ENCODE measurements at places on chromosomes 3 and 15.
A peak's percentile ranks its signal among the peaks of the same experiment; 100 is the strongest.

DNA sequence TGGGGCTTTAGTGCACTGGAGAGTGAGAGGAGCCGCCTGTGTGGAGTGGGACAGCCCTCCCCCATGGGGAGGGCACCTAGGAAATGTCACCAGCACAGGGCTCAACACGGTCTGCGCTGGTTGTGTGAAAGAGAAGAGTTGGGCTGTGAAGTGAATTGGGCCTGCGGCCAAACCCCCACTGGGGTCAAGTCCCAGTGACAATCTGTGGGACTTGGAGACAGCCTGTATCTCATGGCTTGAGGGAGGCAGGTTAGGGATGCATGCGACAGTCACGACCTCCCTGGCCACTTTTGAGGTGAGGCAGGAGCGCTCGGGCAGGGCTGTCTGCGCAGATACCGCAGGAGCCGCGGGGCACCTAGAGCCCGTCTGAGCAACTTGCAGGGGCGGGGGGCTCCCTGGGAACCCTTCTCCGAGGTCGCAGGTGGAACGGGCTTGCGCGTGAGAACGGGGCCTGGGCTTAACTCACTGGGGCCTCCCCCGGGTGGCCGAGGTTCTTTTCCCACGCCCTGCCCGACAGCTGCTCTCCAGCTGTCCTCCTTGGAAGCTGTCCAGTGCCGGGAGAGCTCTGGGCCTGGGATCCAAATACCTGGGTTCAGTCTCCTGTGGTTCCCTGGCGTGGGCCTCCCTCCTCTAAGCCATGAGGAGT, 77.4 kb downstream of the SNRK start:
- no peak for DNase-seq

DNA sequence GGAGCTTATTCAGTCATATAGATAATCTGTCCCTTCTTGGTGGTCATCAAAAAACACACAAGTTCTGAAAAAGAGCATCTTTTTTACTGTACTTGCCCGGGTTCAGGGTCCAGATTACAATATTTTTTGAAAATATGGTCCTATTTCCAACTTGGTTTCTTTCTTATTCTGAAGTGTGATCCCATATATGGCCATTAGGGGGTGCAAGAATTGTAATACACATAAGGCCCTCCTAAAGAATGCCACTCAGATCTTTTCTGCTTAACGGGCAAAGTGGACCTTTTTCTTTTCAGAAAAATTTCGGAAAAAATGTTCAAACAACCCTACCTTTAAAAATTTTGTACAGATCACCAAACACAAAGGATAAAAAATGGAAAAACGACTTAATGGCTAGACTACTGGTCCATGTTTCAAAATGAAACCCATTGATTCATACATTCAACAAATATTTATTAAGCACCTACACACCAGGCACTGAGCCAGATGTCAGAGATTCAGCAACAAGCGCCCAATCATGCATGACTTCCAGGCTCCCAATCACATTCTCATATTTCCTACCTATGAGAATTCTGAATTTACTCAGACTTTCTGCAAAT, 102.0 kb upstream of the MYRIP start:
- DNase-seq, result peak; percentile 23

- peak; percentile 31 for DNase-seq
Observed at GRCh38 chr3:535566-536416, 339.2 kb downstream of the CHL1 start.

DNA sequence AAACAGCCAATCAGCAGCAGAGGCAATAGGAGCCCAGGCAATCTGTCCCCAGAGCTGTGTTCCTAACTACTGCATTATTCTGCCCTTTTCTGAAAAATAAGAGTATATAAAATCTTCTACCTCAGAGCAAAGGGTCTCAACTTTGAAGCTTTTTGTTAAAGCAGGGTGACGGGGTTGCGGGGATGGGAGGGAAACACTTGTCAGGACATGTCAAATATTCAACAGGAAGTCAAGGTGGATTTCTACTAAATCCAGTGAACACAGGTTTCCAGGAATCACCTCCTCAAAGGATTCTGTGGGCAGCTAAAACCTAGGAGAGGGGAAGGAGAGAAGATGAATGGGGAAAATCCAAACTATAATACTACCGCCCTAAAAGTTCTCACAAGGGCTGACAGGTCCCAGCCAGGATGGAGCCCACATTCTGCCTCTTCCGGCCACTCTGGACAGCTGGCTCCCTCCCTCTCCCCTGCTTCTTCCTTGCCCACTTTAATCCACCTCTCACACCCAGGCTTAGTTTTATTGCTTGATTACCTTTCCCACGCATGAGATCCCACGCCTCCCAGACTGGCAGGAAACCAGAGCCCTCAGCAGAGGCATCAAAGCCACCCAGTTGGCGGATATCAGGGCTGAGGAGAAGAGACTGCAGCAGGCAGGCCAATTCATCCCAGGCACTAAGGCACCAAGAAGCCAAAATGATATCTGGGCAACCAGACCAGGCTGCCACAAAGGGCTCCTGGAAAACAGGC, 77.2 kb downstream of the OSBPL10 start:
- DNase-seq, result no peak

- no peak for DNase-seq
Observed at GRCh38 chr15:100929641-100930042, 10.5 kb downstream of the LRRK1 start.

DNA sequence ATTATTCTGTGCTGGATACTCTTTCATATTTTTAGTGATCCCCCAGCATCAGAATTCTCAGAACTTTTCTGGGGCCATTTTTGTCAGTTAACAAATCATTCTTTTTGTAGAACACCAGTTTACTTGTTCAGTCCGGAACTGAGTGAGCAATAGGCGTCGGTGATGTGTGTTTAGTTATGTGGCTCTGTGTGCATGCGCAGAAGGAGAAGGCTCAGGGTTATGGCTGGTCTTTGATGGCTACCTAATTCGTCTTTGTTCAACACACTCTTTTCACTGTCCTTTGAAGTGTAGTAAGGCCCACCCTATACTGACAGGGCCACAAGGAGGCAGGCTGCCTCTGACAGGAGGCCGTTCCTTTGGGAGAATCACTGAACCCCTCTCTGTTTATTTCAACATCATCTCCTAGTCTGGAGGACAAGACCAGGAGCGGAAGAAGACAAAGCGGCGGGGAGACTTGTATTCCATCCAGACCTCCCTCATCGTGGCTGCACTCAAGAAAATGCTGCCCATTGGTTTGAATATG, 158.2 kb upstream of the CHRM5 start:
- DNase-seq, result no peak

GRCh38 chr3:61899700-61900462, 338.5 kb downstream of the PTPRG start:
- no peak for DNase-seq

GRCh38 chr15:89309993-89310392, 24.6 kb downstream of the POLG start:
- no peak for DNase-seq

GRCh38 chr3:193040836-193041672, 123.4 kb upstream of the MB21D2 start:
- DNase-seq, result peak; percentile 72

- no peak for DNase-seq
Observed at GRCh38 chr3:74592359-74592758, 22.1 kb downstream of the CNTN3 start.

DNA sequence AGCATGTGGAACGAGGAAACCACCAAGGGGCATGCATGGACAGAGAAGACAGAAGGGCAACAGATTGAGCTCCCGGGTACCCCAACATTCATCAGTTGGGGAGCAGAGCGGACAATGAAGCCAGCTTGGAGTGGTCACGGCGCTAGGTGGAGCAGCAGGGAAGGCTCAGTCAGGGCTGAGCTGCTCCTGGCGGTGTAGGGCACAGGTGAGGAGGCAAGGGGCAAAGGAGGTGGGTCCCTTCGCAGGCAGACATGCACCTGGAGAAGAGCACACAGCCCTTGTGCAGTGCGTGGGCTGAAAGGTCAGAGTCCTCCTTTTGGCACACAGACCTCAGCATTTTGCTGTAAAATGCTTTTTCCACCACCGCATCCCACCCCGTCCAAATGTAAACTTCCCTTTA, 90.0 kb upstream of the SLC6A6 start:
- DNase-seq, result no peak

DNA sequence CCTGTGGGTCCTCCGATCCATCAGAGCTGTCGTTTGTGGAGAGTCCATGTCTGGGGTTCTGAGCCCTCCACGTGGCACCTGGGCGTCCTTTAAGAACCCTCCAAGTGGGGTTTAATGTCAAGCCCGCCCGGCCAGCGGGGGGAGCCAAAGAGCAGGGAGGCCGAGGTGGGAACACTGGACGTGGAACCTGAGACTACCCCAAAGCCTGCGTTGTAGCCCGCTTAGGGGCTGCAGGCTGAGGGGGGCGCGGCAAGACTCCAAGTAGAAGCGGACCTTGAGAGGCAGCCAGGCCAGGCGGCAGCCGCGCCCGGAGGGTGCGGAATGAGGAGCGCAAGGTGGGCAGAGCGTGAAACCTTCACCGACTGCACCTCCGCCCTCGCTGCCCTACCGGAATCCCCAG, 126.2 kb upstream of the ATP10A start:
- DNase-seq, result peak; percentile 28
